ENCODE measurements at places on chromosomes 3 and 15.

GRCh38 chr15:67150023-67150860 is 84.8 kb downstream of the SMAD3 start:
- DNase-seq, result peak; percentile 74

GRCh38 chr3:67154429-67154828 is 156.3 kb downstream of the KBTBD8 start:
- no peak for DNase-seq

DNA sequence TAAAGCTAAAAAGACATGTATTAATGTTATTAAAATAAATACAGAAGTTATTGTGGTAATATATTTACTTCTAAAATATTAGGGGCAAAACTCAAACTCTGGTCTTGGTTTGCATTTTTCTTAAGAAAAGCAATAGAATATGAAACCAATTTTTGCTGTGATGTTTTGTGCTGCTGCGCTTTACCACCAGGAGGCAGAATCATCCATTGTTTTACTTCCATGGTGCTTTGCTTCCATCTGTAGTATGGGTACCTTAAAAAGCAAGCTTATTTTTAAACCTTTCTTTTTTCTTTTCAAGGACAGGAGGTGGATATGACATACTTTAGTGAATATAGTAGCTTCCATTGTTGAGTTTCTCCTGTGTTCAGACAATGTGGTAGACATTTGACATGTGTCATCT is 46.6 kb upstream of the MRPL3 start:
- peak; percentile 25 for DNase-seq

DNA sequence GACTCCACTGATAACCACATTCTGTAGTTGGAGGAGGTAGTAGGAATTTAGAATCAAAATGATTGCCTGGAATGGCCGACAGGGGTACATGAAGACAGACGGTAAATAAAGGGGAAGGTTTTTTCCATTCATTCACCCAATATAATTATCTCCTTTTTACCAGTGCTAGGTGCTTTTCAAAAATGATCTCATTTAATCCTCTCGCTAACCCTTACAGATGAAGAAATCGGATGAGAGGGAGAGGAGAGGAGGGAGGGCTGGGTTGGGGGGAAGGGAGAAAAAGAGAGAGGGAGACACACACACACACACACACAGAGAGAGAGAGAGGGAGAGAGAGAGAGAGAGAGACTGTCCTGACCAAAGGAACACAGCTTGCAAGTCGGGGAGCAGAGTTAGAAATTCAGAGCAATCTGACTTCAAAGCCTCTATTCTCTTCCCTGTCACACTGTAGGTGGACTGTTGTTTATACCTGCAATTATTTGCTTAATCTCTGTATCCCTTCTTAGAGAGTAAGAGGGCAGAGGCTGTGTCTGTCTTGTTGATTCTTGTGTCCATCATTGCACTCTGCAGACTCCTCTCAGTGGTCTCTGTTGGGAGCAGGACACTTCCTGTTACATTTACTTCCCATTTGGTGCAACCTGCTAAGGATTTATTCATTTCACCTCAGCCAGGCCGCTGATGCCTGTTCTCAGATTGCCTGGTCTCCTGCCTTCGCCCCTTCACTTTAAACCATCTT is 18.7 kb upstream of the PAQR9 start:
- peak; percentile 40 for DNase-seq

GRCh38 chr3:160577093-160577492 is 11.7 kb upstream of the KPNA4 start:
- DNase-seq, result no peak

Measured in KBM-7 (cell line).